LHCN-M2 (cell line): ENCODE measurements at places on chromosomes 7 and 10. TPM values are rescaled to one million over a fixed set of nuclear protein-coding genes. Genes with fewer than 3 reads are reported as not detected.

- no peak for DNase-seq
Observed at GRCh38 chr7:595621-596010, 76.0 kb upstream of the PDGFA start.

GRCh38 chr7:112986256-112987031, 100.2 kb downstream of the GPR85 start:
- peak; percentile 89 for DNase-seq

- DNase-seq = peak; percentile 58
Observed at GRCh38 chr7:135160858-135161653, 9.5 kb downstream of the CYREN start.

- no peak for DNase-seq
Observed at GRCh38 chr10:133034092-133034491, 53.6 kb upstream of the ADGRA1 start.

TMEM229A gene
- total RNA-seq = not detected in 2 replicates

- DNase-seq = no peak
Observed at GRCh38 chr7:151133986-151134742, 33.3 kb downstream of the GBX1 start.

CPXM2 gene
- not detected in 2 replicates for total RNA-seq

SUN3 gene
- not detected in 2 replicates for total RNA-seq

TMEM178B gene
- 0.34 and 0.45 TPM in 2 replicates for total RNA-seq

MCM10 gene
- total RNA-seq = 26.1 and 29.6 TPM in 2 replicates

GRCh38 chr7:95190515-95190914, 133.8 kb downstream of the PON1 start:
- peak; percentile 73 for DNase-seq

DNA sequence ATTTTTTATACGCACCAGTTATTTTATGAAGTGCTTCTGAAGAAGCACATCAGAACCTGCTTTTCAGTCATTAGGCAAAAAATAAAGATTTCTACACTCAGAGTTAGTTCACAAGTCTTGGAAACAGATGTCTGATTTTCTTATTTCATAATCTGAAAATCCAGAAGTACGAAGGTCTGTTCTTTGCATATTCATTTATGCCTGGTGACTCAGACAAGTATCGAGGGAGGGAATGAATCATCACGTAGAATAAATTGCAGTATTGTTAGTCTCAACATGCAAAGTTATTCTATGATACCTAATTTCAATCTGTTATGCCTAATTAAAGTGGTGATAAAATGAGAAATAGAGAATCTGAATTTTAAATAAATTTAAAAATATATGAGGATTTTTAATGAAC, 113.6 kb upstream of the SEM1 start:
- DNase-seq = peak; percentile 75

DNA sequence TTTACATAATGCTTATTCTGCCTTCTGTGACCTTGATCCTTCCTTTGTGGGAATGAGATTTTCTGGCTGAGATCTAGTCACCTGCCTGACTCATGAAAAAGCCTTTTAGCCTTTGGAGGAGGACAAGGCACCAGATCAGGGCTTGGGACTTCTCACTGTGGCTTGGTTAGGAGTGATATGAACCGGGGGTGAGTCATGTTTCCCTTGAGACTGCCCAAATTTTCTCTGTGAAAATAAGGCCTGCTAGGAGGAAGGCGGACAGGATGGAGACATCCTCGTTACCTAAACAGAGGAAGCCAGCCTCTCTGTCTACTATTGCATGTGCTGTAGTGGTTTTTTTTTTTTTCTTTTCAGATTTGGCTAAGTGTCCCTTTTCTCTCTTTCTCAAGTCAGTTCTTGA, 57.8 kb downstream of the EVX1 start:
- DNase-seq = peak; percentile 5

- peak; percentile 88 for DNase-seq
Observed at GRCh38 chr7:22667562-22668239, 59.3 kb upstream of the IL6 start.

SPDYE9 gene
- total RNA-seq = not detected in 2 replicates

- DNase-seq = no peak
Observed at GRCh38 chr7:12119620-12120303, 91.3 kb upstream of the TMEM106B start.

THSD7A gene
- under 0.01 TPM in 2 replicates for total RNA-seq

COL1A2 gene
- total RNA-seq = 808 and 986 TPM in 2 replicates

GRCh38 chr10:119680650-119681081, 29.5 kb downstream of the BAG3 start:
- peak; percentile 83 for DNase-seq

CAMK2B gene
- total RNA-seq = 0.06 TPM in 2 replicates

DNA sequence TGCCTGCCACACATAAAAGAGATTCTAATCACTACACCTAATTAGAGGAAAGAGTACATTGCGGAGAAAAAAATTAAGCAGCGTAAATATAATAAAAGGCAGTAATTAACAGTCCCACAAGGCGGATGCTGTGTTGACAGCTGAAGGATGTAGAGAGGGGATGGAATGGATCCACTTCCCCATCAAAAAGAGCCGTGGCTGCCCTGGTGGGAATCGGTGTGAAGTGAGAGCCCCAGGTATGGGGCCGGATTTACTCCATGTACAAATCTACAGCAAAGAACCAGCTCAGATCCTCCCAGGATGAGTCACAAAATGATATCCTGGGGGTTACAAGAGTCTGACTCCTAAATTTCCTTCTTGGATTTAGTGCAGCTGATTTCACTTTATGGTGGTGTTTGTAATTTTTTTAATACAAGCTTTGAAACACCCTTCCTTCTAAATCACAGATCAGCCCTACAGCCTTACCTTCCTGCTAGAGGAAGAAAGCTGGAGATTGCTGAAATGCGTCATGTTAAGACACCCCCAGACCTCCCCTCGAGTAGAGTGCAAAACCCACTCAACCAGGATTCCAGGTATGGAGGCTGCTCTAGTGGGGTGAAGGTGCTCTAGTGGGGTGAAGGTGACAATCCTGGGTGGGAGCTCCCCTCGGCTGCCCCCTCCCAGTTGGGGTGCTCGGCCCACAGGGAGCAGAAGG, 398.4 kb downstream of the PLXNA4 start:
- DNase-seq = no peak

DNA sequence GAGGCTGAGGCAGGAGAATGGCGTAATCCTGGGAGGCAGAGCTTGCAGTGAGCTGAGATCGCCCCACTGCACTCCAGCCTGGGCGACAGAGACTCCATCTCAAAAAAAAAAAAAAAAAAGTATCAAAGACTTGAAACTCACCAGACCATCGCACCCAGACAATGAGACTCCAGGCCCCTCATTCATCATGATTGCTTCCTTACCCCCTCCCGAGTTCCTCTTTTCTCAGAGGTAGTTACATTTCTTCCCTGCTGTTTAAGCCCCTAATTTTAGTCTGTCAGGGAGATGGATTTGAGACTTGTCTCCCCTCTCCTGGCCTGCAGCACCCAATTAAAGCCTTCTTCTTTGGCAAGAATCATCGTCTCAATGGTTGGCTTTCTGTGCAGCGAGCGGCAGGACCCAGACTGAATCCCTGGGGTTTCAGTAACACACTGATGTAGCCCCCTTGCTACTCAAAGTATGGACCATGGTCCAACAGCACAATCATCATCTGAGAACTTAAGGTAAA, 19.4 kb upstream of the TPST1 start:
- DNase-seq = no peak

- no peak for DNase-seq
Observed at GRCh38 chr10:100987685-100988049, 324 bp downstream of the TWNK start.

- peak; percentile 25 for DNase-seq
Observed at GRCh38 chr7:108684629-108685028, 115.0 kb downstream of the DNAJB9 start.

GRCh38 chr7:158544708-158545107, 42.9 kb downstream of the PTPRN2 start:
- no peak for DNase-seq

DNA sequence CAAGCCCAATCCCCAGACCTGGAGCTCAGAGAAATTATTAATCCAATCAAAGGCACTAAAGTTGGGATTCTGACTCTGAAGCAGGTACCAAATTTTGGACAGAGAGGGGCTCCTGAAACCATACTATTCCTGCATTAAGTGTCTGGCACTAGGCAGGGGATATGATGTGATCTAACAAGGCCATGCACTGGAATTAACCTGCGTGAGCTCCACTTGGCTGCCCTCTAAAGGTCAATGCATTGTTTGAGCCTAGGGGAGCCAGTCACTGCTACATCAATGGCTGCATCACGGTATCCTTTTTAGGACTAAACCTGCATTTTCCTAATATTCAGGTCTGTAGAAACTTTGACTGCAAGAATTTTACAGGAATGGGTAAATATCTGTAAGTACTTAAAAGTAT, 42.1 kb downstream of the ST8SIA6 start:
- DNase-seq = no peak

- DNase-seq = no peak
Observed at GRCh38 chr10:75718991-75719390, 287.6 kb downstream of the LRMDA start.

HYCC1 gene
- 209 and 221 TPM in 2 replicates for total RNA-seq

GRCh38 chr10:88244781-88245625, 338.1 kb downstream of the RNLS start:
- DNase-seq = peak; percentile 37

DNA sequence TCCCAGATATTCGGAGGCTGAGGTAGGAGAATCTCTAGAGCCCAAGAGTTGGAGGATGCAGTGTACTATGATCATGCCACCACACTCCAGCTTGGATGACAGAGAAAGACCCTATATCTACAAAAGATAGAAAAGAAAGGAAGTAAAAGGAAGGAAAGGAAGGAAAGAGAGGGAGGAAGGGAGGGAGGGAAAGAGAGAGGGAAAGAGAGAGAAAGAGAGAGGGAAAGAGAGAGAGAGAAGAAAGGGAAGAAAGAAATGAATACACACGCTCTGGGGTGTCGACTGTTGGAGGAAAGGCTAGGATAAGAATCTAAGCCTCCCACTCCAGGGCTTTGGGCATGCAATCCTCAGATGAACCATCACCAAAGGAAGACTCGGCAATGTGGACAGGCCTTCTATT, 69.9 kb downstream of the PARD3 start:
- DNase-seq = no peak

SLC18A3 gene
- not detected in 2 replicates for total RNA-seq
